ENCODE measurements at places on chromosomes 6 and 20.
A peak's percentile ranks its signal among the peaks of the same experiment; 100 is the strongest.

DNA sequence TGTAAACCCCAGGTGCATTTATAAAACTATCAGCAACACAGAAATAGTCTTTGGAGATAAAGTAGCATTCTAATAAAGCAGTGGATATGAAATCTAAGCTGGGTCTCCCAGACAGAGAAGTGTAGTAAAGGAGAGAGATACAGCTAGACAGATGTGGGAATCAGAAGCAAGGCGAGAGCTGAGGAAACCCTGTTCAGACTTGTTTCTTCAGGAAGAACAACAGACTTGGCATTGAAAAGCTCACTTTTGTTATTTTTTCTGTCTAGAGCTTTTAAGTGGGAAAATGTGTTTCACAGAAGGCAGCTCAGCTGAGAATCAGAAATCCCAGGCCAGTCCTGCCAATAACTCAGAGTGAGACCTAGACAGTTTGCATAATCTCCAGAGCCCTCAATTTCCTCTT lies 52.9 kb downstream of the SLC35B3 start:
- no peak for DNase-seq

- no peak for DNase-seq
Measured at GRCh38 chr20:54366669-54367344, 108.6 kb upstream of the DOK5 start.

DNA sequence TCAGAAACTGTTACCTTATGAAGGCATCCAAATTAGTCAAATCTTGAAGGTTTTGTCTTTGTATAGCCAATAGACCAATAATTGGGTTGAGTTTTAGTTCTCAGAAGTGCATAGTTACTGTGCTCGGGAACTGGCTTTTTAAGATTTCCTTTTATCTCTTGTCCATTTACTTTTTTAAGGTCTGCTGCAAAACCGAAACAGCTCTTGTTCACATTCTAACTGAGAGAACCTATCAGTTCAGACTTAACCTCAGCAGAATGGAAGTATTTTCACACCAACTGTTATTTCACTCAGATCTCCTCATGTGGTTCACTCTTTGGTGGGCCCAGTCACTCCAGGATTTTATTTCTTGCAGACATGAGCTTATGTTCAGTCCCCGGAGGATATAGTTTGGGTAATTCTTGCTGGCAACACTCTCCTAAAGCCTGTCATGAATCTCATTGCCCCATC lies 55.5 kb downstream of the TPBG start:
- no peak for DNase-seq

DNA sequence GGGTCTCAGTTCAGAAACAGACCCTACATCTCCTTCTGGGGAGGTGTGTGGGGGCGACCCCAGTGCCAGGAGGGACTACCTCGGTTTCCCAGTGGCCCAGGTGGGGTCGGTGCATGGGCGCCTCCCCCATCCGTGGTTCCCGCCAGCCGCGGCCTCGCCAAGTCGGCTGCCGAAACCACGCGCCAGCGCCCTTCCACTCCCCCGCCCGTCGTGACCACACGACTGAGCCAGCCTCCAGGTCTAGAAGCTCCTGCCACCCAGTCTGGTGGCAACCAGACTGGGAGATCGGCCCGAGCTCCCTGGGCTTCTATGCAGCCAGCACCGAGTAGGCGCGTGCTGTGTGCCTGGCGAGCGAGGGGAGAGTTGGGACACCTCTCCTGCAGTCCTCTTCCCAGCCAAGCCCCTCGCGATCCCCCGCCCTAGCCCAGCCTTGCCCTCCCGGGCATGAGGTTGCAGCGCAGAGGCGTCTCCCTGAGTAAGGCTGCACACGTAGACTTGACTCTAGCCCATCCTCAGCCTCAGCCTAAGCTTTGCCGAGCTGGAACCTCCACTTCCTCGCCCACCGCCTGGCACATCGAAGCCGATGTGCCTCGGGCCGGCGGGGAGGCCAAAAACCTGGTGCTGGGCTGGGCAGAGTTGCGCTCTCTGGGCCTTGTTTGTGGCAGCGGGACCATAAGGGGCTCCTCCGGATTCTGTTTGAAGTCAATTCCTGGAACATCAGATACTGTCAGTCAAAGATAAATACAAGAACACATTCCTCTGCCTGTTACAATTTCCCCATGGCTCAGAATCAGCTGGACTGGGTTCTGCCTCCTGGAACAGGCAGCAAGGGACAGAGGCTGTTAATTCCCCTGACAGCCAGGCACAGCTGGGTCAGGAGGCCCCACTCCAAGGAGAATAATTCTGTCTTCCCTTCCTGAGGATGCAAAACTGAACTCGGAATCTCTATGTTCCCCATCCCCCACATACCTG lies 1.5 kb upstream of the CPNE5 start:
- DNase-seq = no peak

GRCh38 chr6:136784910-136785746 lies 7.1 kb downstream of the MAP3K5 start:
- no peak for DNase-seq

GRCh38 chr6:73309785-73310502 lies 44.1 kb downstream of the DPPA5 start:
- peak; percentile 35 for DNase-seq

DNA sequence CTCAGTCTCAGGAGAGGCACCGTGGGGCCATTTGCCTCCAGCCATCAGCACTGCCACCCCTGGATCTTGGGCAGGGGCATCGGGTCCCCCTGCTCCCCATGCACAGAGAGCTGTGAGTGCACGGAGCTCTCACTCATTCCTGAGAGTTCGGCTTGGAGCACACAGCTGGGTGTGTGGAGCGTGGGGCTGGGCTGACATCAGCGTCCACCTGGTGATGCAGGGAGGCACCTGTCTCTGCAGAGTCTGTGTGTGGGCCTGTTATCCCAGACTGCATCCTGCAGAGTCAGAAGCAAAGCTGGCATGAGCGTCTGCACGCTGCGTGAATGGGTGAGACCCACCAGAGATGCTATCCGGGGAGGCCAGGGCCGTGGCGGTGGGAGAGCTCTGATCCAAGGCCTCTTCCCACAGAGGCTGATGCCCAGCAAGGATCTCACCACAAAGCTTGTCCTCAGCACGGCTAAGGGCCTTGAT lies 248.8 kb upstream of the AFDN start:
- no peak for DNase-seq

DNA sequence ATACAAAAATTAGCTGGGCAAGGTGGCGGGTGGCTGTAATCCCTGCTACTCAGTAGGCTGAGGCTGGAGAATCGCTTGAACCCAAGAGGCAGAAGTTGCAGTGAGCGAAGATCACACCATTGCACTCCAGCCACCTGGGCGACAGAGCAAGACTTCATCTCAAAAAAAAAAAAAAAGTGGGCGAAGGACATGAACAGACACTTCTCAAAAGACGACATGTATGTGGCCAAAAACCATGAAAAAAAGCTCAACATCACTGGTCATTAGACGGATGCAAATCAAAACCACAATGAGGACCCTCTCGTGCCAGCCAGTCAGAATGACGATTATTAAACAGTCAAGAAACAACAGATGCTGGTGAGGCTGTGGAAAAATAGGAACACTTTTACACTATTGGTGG lies 344.9 kb upstream of the JARID2 start:
- DNase-seq = no peak

GRCh38 chr20:50694379-50695134 lies 3.2 kb upstream of the RIPOR3 start:
- DNase-seq = no peak

DNA sequence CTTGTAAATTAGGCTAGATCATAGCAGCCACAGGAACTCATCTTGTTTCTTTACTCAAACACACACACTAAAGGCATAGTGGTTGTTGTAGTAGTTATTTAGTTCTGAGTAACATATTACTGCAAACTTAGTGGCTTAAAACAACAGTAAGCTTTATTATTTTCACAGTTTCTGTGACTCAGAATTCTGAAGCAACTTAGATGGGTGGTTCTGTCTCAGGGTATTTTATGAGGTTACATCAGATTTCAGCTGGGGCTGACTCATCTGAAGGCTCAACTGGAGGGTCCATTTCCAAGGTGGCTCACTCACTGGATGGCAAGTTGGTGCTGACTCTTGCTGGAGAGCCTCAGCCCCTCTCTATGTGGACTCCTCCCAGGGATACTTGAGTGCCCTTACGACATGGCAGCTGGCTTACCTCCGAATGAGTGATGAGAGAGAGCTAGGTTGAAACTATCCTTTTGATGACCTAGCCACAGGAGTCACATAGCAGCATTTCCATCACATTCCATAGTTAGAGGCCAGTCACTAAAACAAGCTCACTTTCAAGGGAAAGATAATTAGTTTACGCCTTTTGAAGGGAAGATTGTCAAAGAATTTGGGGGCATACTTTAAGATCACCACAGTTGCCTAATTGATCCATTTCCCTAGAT lies 136.5 kb upstream of the PRND start:
- no peak for DNase-seq

DNA sequence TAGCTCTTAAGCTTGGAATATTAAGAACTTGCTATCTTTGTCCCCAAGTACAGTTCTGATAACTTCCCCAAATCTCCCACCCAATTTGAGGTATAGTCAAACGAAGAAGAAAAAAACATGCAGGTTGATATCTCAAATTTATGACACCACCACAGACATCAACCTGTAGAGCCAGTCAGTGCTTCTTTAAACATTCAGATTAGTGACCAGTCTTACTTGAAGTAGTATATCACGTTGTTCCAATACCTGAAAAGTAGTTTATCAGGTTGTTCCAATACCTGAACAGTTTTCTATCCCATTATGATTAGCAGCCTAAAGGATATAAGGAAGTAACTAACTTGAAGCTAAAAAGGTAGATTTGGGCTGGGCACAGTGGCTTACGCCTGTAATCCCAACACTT lies 85.3 kb downstream of the ALDH8A1 start:
- no peak for DNase-seq

DNA sequence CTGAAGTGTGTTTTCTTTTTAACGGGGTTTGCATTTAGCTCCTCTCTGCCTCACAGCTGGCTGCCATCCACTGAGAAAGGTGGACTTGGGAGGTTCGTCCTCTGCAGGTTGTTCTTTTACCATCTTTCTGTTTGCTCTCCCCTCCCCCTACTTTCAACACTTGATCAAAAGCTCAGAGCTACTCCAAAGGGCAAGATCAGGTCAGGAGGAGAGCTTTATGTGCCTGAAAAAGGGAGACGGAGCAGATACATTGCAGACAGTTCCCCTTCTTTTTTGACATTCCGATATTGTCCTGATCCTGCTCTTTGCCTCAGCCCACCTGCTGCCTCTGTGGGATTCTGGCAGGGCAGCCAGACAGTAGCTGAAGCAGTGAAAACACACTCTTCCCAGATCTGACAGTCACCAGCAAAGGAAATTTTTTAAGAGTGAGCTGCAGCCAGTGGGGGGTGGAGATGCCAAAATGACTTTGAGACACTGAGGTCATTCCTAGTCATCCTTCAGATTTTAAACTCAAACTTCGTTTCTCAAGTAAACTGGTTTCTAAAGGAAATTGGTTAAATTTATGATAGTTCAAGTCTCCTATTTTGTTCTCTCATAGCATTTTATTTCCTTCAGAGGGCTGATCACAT lies 26.5 kb downstream of the SMLR1 start:
- no peak for DNase-seq

GRCh38 chr20:18742841-18743240 lies 70.7 kb upstream of the SCP2D1 start:
- DNase-seq = no peak

DNA sequence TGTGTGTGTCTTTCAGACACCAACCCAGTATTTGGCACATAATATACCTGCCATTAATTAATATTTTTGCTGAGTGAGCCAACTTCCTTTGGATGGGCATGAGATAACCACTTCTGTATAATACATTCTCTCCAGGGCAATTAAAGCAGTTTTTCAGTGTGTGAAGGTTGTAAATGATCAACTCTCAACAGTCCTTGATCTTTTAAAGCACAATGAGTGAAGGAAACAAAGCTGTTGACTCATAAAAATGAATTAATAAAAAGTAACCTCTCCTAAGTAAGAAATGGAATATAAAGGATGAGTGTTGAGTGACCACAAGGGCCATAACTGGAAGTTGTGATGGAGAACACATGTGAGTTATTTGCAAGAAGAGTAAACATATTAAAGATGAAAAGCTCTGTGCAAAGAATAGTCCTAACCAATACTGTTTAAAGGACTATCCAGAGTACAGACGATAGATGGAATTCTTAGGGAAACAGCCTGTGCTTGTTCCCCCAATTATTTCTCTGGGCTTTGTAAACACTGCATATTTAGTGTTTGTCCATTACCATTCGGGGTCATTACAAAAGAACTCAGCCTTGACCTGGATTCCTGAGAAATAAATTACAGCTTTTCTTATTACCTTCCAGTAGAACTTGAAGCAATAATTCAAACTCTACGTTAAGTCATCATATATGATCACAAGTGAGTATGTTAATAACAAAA lies 446.2 kb downstream of the PLCB1 start:
- no peak for DNase-seq

GRCh38 chr20:24487240-24487639 lies 17.8 kb downstream of the SYNDIG1 start:
- DNase-seq = no peak

DNA sequence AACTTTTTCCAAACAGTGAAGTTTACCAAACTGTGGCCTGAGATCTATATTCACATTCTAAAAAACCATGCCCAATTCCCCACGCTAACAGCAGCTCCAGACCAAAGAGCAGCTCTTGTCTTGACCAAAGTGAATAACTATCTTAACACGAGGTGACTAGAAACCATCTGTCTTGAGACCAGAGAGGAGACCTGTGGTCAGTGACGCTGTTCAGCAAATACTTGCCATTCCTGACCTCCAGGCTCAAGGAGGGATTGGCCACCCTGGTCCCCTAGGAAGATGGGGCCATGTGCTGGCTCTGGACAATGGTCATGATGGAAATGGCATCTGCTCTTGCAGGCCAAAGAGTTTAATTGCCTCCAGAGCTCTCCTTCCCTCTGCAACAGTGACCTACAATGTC lies 104.4 kb upstream of the CD93 start:
- no peak for DNase-seq

DNA sequence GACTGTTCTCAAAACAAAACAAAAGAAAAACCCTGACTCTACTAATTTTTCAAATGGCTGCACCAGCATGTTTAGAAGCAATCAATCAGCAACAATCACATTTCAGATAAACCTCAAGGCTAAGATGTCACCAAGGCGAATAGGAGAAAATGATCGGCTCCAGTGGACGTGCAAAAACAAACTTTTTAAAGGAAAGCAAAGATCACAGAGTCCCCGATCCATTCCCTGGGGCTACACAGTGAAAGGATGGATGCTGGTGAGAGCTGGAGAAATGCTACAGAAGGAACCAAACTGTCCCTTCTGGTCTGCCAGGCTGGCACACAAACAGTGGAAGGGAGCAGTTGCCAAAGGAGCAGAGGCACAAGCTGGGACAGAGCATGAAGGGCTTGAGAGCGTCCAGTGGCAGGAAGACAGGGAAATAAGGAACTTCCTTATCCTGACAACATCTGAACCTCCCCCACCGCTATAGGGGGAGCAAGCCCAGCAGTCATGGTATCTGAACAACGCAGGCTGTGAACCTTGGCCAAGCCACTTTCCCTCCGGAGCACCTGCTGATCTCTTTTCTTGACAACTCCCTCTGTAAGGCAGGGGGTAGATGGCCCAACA lies 73.7 kb upstream of the HIVEP1 start:
- no peak for DNase-seq

GRCh38 chr20:20363799-20364592 lies 3.9 kb upstream of the INSM1 start:
- DNase-seq = no peak

Measured in activated gamma-delta T cell treated with anti-CD3 and anti-CD28 coated beads, Interleukin-2, amount 50 U/mL, for 16 hours (primary cell).